ENCODE measurements at places on chromosomes 13 and 19. TPM values are rescaled to one million over a fixed set of nuclear protein-coding genes. Genes with fewer than 3 reads are reported as not detected.

DNA sequence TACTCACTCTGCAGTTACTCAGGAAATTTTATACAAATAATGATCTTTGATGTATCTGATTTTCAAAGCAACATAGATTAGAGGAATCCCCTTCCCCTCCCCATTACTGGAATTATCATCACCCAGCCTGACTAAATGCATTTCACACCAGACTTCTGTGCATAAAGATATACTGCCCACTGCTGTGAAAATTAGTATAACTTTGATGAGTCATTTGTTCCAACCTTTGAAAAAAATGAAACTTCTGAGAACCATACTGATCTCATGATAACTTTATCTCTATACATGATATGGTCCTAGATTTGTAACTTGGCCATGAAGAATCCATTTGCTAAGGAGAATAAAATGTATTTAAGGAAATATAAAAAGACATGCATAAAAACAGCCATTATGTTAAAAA, 63.9 kb downstream of the GPC6 start:
- H3K27me3 ChIP-seq: no peaks in the 10 kb centered on the region
- H3K27ac ChIP-seq: no peak overlapping the region
- peak; percentile 46 for DNase-seq
- no peaks in the 10 kb centered on the region for H3K4me1 ChIP-seq

DNA sequence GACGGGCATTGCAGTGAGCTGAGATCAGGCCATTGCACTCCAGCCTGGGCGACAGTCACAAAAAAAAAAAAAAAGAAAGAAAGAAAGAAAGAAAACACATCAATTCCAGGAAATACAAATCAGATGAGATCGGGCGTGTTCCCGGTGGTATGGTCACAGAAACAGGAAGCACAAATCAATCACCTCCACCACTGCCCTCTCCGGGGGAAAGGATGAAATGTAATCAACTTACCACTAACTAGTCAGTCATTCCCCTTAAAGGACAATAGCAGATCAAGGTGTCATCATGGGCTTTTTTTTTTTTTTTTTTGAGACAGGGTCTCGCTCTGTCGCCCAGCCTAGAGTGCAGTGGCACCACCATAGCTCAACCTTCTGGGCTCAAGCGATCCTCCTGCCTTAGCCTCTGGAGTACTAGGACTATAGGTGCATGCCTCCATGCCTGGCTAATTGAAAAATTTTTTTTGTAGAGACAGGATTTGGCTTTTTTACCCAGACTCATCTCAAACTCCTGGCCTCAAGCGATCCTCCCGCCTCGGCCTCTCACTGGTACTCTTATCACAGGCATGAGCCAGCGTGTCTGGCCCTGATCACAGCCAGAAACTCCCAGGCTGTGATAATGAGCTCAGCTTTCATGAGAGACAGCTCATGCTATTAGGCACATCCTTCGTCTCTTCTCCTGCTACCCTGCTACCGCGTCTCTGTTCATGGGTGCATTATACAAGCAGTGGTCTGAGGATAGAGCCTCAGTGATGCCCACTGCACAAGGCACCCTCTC, 6.8 kb upstream of the DPRX start:
- H3K36me3 ChIP-seq: no peaks in the 10 kb centered on the region
- H3K27ac ChIP-seq: no peak overlapping the region
- no peak for DNase-seq
- no peaks in the 10 kb centered on the region for H3K27me3 ChIP-seq

Gene SUGP2
- 23.3 TPM for total RNA-seq

- DNase-seq: no peak
- no peak overlapping the region for H3K4me3 ChIP-seq
- no peaks in the 10 kb centered on the region for H3K27me3 ChIP-seq
- no peaks in the 10 kb centered on the region for H3K4me1 ChIP-seq
- H3K27ac ChIP-seq: no peak overlapping the region
These were observed 6.4 kb downstream of the ZNF808 start for GRCh38 chr19:52533901-52534300.

DNA sequence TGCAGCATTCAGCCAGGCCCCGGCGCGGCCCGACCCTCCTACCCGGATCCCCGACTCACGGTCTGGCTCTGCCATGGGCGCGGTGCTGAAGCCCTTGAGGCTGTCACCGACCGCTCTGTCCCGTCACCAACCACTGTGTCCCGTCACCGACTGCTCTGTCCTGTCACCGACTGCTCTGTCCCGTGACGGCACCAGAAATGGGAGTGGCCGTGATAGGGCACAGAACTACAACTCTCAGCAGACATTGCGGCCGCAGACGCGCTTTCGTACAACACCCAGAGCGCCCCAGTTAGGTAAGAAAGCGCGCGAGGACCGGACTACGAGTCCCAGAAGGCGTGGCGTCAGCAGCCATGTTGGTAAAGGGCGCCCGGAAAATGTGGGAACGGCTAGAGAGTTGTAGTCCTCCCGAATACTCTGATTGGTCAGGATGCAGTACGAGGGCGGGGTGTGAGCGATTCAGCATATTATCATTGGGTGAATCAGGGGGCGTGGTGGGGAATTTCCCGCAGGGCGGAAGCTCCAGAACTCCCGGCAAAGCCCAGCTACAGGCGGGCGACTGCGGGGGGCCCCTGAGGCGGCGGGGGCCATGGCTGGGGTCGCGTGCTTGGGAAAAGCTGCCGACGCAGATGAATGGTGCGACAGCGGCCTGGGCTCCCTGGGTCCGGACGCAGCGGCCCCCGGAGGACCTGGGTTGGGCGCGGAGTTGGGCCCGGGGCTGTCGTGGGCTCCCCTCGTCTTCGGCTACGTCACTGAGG, at the start of the genes NFKBIB and SIRT2:
NFKBIB (plus strand) TSS at position 523 of the 755 bp plus-strand sequence; CDS start at position 587, 64 bp downstream.
SIRT2 (minus strand) TSS at position 172 of the 755 bp plus-strand sequence; CDS start at position 75, 97 bp downstream.
- H3K4me3 ChIP-seq: peak within 1 kb of the TSS; percentile 66
- no peaks in the 10 kb centered on the region for H3K27me3 ChIP-seq
- peak within 1 kb of the TSS; percentile 58 for H3K27ac ChIP-seq
- peaks cover 3% of the 10 kb centered on the region for H3K36me3 ChIP-seq
- H3K4me1 ChIP-seq: peaks cover 3% of the 10 kb centered on the region
- peak; percentile 99 for DNase-seq

Gene PSG1
- total RNA-seq: 1.1 TPM

Gene KRTDAP
- total RNA-seq: not detected

GRCh38 chr19:34228347-34228746, 26.0 kb upstream of the GARRE1 start:
- peak; percentile 45 for DNase-seq
- no peaks in the 10 kb centered on the region for H3K27me3 ChIP-seq
- no peak overlapping the region for H3K27ac ChIP-seq
- H3K4me3 ChIP-seq: no peak overlapping the region
- H3K36me3 ChIP-seq: peaks cover 41% of the 10 kb centered on the region

DNA sequence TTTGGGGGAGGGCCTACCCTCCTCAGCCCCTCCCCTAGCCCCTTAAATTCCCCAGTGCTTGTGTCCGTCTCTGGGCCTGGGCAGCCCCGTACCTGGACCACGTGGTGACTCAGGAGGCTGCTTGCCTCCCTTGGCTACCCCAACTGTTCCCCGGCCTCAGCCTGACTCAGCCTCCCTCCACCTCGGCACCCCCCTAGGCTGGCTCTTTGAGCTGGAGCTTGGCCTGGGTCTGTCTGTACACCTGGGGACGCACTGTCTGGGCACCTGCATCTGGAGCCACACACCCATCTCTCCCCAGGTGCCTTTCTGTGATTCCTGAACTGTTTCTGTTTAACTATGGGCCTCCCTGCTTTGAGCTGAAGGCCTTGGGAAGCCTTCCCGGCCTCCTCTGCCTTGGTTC, 1.8 kb upstream of the KLK14 start:
- H3K27ac ChIP-seq: no peak overlapping the region
- no peaks in the 10 kb centered on the region for H3K4me1 ChIP-seq
- H3K36me3 ChIP-seq: no peaks in the 10 kb centered on the region
- no peaks in the 10 kb centered on the region for H3K27me3 ChIP-seq
- DNase-seq: no peak

Gene THSD1
- 19.0 TPM for total RNA-seq

Gene CD209
- not detected for total RNA-seq

Gene INAFM1
- total RNA-seq: 0.36 TPM

Gene PNMA8A
- total RNA-seq: 0.90 TPM

Gene FGF9
- total RNA-seq: under 0.01 TPM

DNA sequence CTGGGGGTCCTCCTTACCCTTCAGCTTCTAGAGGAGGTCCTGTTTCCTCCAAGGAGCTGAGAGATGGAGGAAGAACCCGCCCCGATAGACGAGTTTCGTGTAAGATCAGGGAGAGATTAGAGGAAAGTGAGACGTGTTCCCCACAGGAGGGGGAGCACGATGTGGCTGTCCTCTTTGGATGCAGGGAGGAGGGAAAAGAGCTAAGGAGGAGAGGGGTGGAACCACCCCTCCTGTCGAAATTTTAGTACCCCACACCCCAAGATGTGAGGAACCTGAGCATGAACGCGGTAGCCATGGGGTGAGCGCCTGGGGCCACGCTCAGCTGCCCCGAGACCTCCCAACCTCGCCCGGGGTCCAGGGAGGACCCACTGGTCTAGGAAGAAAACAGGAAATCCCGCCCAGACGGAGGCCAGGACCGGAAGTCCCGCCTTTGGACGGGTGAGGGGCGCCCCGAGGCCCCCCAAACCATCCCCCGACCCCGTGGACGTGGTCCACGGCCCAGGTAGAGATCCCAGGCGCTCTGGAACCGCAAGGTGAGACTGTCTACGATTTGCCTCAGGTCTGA, 1.2 kb downstream of the AKT1S1 start:
- peaks cover 7% of the 10 kb centered on the region for H3K4me1 ChIP-seq
- no peaks in the 10 kb centered on the region for H3K27me3 ChIP-seq
- H3K27ac ChIP-seq: peak overlapping the region; percentile 97
- peak overlapping the region; percentile 63 for H3K4me3 ChIP-seq
- DNase-seq: peak; percentile 29
- peaks cover 17% of the 10 kb centered on the region for H3K36me3 ChIP-seq

DNA sequence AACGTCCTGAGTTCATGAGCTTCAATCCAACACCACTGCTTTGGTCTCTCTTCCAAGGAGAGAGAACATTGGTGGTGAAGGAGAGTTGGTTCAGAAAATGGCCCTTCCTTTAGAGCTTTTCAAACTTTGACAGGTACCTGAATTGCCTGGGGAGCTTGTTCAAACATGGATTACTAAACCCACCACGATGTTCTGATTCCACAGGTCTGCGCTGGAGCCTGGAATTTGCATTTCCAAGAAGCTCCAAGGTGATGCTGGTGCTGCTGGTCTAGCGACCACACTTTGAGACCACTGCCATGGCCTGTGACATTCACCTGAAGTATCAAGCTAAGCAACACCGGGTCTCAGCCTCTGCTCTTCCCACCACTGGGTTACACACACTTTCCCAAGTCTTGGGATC, 60.2 kb downstream of the GSX1 start:
- H3K27me3 ChIP-seq: peaks cover 6% of the 10 kb centered on the region
- no peak overlapping the region for H3K4me3 ChIP-seq
- H3K36me3 ChIP-seq: no peaks in the 10 kb centered on the region
- no peak for DNase-seq

DNA sequence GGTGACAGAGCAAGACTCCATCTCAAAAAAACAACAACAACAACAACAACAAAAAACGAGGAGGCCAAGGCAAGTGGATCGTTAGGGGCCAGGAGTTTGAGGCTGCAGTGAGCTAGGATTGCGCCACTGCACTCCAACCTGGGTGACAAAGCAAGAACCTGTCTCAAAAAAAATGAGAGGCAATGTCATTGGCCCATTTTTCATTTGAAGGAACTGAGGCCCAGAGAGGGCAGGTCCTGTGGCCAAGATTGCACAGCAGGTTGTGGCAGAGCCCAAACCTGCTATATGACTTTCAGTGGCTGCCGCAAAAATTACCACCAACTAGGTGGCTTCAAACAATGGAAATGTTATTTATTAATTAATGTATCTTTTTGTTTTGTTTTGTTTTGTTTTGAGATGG, 5.5 kb downstream of the PIK3R2 start:
- H3K36me3 ChIP-seq: peaks cover 28% of the 10 kb centered on the region
- DNase-seq: no peak
- H3K27ac ChIP-seq: no peak overlapping the region
- H3K4me1 ChIP-seq: peaks cover 20% of the 10 kb centered on the region
- no peaks in the 10 kb centered on the region for H3K27me3 ChIP-seq

- H3K36me3 ChIP-seq: no peaks in the 10 kb centered on the region
- no peaks in the 10 kb centered on the region for H3K4me1 ChIP-seq
- DNase-seq: no peak
- H3K27ac ChIP-seq: no peak overlapping the region
- no peak overlapping the region for H3K4me3 ChIP-seq
- H3K27me3 ChIP-seq: no peaks in the 10 kb centered on the region
These were observed 5.0 kb upstream of the MICU2 start for GRCh38 chr13:21608961-21609360.

DNA sequence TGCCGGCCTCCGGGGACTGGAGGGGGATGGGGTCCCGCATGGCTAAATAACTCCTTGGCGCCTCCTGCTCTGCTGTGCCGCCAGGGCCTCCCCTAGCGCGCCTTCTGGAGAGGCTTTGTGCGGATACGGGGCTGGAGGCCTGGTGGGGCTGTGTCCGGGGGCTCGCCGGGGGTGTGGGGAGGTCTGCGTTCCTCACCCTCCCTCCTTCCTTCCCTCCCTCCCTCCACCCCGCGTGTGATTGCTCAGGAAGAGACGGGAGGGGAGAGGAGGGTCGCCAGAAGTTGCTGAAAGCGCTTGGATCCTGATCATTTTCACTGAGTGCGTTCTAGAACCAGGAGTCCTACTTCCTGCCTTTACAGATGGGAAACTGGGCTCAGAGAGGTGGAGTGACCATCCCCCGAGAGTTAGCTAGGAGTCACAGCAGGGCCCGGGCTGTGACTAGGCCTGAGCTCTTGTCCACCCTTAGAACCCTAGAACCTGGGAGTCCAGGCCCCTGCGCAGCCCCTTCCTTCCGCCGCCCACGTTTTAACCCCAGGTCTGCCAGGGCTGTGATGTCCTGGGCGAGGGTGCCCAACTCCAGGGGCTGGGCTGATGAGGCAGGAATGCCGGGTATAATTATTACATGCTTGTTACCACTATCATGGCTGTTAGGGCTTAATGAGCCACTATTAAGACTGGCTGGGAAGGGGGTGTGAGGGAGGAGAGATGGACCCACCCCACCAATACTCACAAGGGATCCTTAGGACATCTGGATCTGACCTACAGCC, 782 bp upstream of the JUND start:
- H3K4me3 ChIP-seq: peak overlapping the region; percentile 40
- no peaks in the 10 kb centered on the region for H3K27me3 ChIP-seq
- H3K27ac ChIP-seq: peak overlapping the region; percentile 97
- peaks cover 14% of the 10 kb centered on the region for H3K4me1 ChIP-seq
- DNase-seq: no peak

DNA sequence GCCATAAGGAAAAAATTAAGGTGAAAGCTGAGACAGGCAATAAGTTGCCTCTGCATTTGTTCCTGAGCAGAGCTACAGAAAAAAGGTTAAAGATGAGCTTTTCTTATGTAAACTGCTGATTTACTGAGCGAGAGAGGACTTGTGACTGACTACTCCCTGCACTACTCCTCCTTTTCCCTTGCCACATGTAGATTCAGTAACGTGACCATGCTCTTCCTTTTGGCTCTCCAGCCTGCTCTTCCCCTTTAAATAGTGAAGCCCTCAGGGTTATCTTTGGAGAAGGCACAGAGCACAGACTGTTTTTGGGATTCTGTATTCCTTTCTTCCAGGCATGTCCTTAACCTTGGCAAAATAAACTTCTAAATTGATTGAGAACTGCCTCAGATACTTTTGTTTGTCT, 630.2 kb downstream of the UQCRFS1 start:
- DNase-seq: no peak
- no peaks in the 10 kb centered on the region for H3K27me3 ChIP-seq
- H3K4me3 ChIP-seq: no peak overlapping the region
- no peaks in the 10 kb centered on the region for H3K4me1 ChIP-seq
- H3K36me3 ChIP-seq: no peaks in the 10 kb centered on the region
- no peak overlapping the region for H3K27ac ChIP-seq

Gene CEACAM3
- total RNA-seq: not detected

GRCh38 chr13:23081220-23081619, 99.6 kb upstream of the SGCG start:
- DNase-seq: peak; percentile 83
- H3K4me3 ChIP-seq: no peak overlapping the region
- H3K27ac ChIP-seq: no peak overlapping the region
- peaks cover 7% of the 10 kb centered on the region for H3K4me1 ChIP-seq
- no peaks in the 10 kb centered on the region for H3K27me3 ChIP-seq
- no peaks in the 10 kb centered on the region for H3K36me3 ChIP-seq
